ENCODE measurements at places on chromosomes 4 and X. TPM values are rescaled to one million over a fixed set of nuclear protein-coding genes. Genes with fewer than 3 reads are reported as not detected.

- no peaks in the 10 kb centered on the region for H3K4me1 ChIP-seq
- no peaks in the 10 kb centered on the region for H3K27me3 ChIP-seq
- H3K36me3 ChIP-seq, result no peaks in the 10 kb centered on the region
- no peak for DNase-seq
- H3K4me3 ChIP-seq, result no peak overlapping the region
These were observed 75.0 kb downstream of the MAMLD1 start for GRCh38 chrX:150438165-150438564.

- no peaks in the 10 kb centered on the region for H3K36me3 ChIP-seq
- DNase-seq, result no peak
- no peak overlapping the region for H3K27ac ChIP-seq
- no peaks in the 10 kb centered on the region for H3K27me3 ChIP-seq
- no peak overlapping the region for H3K4me3 ChIP-seq
These were observed 520.7 kb upstream of the PABPC4L start for GRCh38 chr4:134722306-134722705.

DNA sequence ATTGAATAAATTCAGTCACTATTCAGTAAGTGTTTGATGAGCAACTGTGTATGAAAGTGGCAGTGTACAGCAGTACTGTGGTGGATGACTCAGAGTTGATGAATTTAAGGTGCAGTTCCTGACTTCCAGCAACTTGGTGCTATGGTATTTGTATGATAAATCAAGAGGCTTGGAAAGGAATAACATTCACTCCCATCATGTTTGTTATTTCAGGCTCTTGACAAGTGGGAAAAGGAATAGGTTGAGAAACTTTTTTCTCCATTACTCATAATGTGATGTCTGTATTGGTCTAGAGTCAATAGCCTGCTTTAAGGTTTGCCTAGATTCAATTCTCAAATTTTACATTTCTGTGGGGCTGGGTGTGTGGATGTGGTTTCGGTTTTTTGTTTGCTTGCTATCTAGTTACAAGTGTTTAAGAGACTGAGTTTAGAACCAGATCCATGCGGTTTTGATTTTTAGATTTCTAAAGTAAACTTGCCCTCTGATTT is 35.1 kb upstream of the CYP2U1 start:
- DNase-seq, result no peak
- no peaks in the 10 kb centered on the region for H3K4me1 ChIP-seq

DNA sequence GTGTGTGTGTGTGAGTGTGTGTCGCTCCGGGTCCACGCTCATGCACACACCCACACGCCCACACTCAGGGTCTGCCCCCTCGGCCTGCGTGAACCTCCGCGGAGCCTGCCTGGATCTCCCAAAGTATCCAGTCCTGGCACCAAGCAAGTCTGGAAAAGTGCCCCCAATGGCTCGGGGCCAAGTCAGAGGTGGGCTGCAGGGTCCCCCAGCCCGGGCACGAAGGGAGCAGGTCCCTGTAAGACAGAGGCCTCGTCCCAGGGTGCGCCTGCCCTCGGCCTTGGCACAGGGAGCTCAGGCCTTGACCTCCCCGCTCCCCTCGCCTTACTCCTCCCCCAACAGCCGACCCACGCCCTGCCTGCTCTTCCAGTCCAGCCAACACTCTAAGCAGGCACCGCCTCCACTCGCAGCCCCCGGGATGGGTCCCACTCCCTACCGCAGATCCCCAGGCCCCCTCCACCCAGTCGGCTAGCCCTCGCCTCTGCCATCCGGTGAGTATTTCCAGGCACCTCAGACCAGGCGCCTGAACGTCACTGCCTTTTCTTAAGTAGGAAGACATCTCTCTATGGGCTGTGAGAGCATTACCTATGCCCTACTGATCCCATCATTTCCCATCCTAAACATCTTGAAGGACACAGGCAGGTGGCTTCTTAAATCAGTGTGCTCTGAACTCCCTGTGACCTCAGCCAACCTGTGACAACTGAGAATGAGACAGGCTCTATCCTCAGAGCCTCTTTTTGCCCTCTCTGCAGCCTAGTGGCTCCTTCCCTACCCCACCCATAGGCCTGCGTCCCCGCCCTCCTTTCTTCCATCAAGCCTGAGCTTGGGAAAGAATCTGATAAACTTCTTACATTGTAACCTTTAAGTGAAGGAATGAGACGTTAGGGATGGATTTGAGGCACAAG is 704 bp downstream of the FAM114A1 start:
- no peaks in the 10 kb centered on the region for H3K27me3 ChIP-seq
- H3K27ac ChIP-seq, result peak overlapping the region; percentile 85
- peak overlapping the region; percentile 61 for H3K4me3 ChIP-seq
- H3K36me3 ChIP-seq, result no peaks in the 10 kb centered on the region
- H3K4me1 ChIP-seq, result peaks cover 37% of the 10 kb centered on the region

- no peaks in the 10 kb centered on the region for H3K27me3 ChIP-seq
- no peaks in the 10 kb centered on the region for H3K4me1 ChIP-seq
- no peak overlapping the region for H3K4me3 ChIP-seq
- no peak for DNase-seq
These were observed 5.6 kb upstream of the THOC2 start for GRCh38 chrX:123738378-123738940.

- H3K27me3 ChIP-seq, result no peaks in the 10 kb centered on the region
- H3K4me1 ChIP-seq, result no peaks in the 10 kb centered on the region
- no peak for DNase-seq
- no peaks in the 10 kb centered on the region for H3K36me3 ChIP-seq
- no peak overlapping the region for H3K27ac ChIP-seq
- no peak overlapping the region for H3K4me3 ChIP-seq
These were observed 62.3 kb downstream of the GPC3 start for GRCh38 chrX:133923113-133923512.

- no peaks in the 10 kb centered on the region for H3K27me3 ChIP-seq
- H3K36me3 ChIP-seq, result no peaks in the 10 kb centered on the region
- H3K4me3 ChIP-seq, result no peak overlapping the region
These were observed 645.0 kb upstream of the ATOH1 start for GRCh38 chr4:93183576-93183975.

The TMPRSS11B gene
- total RNA-seq, result not detected

DNA sequence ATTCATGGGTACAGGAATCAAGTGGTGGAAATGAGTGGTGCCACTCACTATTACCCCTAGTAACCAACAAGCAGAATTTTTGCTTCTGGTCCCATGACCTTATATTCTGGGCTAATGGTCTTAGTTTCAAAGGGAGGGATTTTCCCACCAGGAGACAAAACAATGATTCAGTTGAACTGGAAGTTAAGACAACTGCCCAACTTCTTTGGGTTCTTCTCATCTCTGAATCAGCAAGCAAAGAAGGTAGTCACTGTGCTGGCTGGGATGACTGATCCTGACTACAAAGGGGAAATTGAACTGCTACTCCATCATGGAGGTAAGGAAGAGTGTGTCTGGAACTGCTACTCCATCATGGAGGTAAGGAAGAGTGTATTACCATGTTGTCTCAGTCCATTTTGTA is 87.2 kb downstream of the IL13RA2 start:
- DNase-seq, result no peak
- no peaks in the 10 kb centered on the region for H3K4me1 ChIP-seq
- no peak overlapping the region for H3K27ac ChIP-seq
- no peaks in the 10 kb centered on the region for H3K27me3 ChIP-seq
- no peaks in the 10 kb centered on the region for H3K36me3 ChIP-seq

GRCh38 chr4:155009288-155009687 is 199.1 kb upstream of the NPY2R start:
- no peaks in the 10 kb centered on the region for H3K4me1 ChIP-seq
- no peaks in the 10 kb centered on the region for H3K27me3 ChIP-seq
- no peaks in the 10 kb centered on the region for H3K36me3 ChIP-seq
- H3K27ac ChIP-seq, result no peak overlapping the region
- no peak for DNase-seq
- no peak overlapping the region for H3K4me3 ChIP-seq

- no peaks in the 10 kb centered on the region for H3K27me3 ChIP-seq
- H3K4me1 ChIP-seq, result no peaks in the 10 kb centered on the region
- no peak overlapping the region for H3K27ac ChIP-seq
- H3K36me3 ChIP-seq, result no peaks in the 10 kb centered on the region
- H3K4me3 ChIP-seq, result no peak overlapping the region
These were observed 250.6 kb upstream of the NDST3 start for GRCh38 chr4:117783716-117784115.

GRCh38 chr4:10457255-10457801 is at the start of gene ZNF518B:
TSS of gene ZNF518B (minus strand) at chr4:10457426. CDS start at chr4:10446328, 11,098 bp downstream.
- peaks cover 4% of the 10 kb centered on the region for H3K4me1 ChIP-seq
- peaks cover 15% of the 10 kb centered on the region for H3K27me3 ChIP-seq
- DNase-seq, result peak; percentile 95
- no peaks in the 10 kb centered on the region for H3K36me3 ChIP-seq
- peak within 1 kb of the TSS; percentile 53 for H3K27ac ChIP-seq
- peak within 1 kb of the TSS; percentile 56 for H3K4me3 ChIP-seq

The LAMTOR3 gene
- total RNA-seq, result 41.1 TPM

DNA sequence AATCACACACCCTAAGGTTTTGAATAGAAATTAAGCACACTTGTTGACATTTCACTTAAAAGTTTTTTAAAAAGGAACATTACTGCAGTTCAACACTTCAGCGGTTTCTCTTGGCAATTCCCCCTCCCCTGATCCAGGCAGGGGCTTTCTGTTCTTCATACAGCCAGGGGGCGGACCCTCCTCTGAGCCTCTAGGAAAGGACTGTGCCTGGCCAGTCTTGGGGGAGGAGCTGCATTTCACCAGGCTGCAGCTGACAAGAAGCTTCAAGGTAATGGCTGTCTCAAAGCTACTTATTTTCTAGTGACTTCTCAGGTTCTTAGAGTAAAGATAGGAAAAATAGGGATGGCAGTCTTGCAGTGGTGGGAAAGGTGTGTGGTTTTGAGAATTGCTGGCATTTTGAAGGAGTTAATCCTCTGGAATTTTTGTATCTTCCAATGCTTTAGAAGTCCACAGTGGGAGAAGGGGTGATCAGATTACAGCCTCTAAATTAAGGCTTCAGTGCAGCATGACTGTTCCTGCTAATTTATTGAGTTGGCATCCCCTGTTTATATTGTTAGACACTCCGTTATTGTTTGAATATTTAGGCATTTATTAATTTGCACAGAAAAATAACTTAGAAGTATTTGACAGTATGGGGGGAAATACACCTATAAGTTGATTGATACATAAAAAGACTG is 33.5 kb downstream of the PWWP3B start:
- no peaks in the 10 kb centered on the region for H3K4me1 ChIP-seq
- no peaks in the 10 kb centered on the region for H3K36me3 ChIP-seq
- H3K27ac ChIP-seq, result no peak overlapping the region
- H3K4me3 ChIP-seq, result no peak overlapping the region

DNA sequence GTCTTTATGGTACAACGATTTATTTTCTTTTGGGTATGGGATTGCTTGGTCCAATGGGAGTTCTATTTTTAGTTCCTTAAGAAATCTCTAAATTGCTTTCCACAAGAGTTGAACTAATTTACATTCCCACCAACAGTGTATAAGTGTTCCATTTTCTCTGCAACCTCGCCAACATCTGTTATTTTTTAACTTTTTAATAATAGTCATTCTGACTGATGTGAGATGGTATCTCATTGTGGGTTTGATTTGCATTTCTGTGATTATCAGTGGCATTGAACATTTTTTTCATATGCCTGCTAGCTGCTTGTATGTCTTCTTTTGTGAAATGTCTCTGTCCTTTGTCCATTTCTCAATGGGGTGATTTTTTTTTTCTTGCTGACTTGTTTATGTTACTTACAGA is 42.8 kb downstream of the UCHL1 start:
- no peaks in the 10 kb centered on the region for H3K36me3 ChIP-seq
- H3K4me3 ChIP-seq, result no peak overlapping the region
- DNase-seq, result no peak
- H3K4me1 ChIP-seq, result no peaks in the 10 kb centered on the region
- H3K27ac ChIP-seq, result no peak overlapping the region
- H3K27me3 ChIP-seq, result no peaks in the 10 kb centered on the region

The SCD5 gene
- 7.2 TPM for total RNA-seq

- H3K4me3 ChIP-seq, result no peak overlapping the region
- H3K36me3 ChIP-seq, result no peaks in the 10 kb centered on the region
- no peak overlapping the region for H3K27ac ChIP-seq
These were observed 213.5 kb upstream of the CLNK start for GRCh38 chr4:10898072-10898471.

DNA sequence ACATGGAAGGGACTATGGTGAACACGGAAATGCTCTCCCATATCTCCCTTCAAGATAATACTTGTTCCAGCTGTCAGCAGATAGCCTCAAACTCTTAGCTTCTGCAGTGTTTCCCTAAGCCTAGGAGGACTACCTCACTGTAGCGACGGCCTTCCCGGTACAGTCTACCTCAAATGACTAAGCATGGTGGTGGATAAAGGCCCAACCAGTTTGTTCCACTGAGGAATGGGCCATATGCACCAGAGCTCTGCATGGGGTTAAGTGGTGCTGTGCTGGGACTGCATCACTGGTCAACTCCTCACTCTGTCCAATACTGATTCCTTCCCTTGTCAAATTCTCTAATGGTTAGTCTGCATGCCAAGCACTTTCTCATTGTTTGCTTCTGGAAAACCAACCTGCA is 119.6 kb upstream of the GNPDA2 start:
- no peaks in the 10 kb centered on the region for H3K36me3 ChIP-seq
- DNase-seq, result no peak
- H3K27ac ChIP-seq, result no peak overlapping the region
- no peaks in the 10 kb centered on the region for H3K27me3 ChIP-seq
- no peaks in the 10 kb centered on the region for H3K4me1 ChIP-seq

The IL15 gene
- 18.3 TPM for total RNA-seq

The UGT2B15 gene
- 0.46 TPM for total RNA-seq

GRCh38 chr4:96630839-96631238 is 790.9 kb downstream of the PDHA2 start:
- H3K4me3 ChIP-seq, result no peak overlapping the region
- no peaks in the 10 kb centered on the region for H3K27me3 ChIP-seq
- no peaks in the 10 kb centered on the region for H3K36me3 ChIP-seq
- no peak overlapping the region for H3K27ac ChIP-seq
- no peak for DNase-seq

GRCh38 chrX:131977619-131978018 is 45.5 kb upstream of the STK26 start:
- no peaks in the 10 kb centered on the region for H3K27me3 ChIP-seq
- no peak overlapping the region for H3K27ac ChIP-seq
- no peak overlapping the region for H3K4me3 ChIP-seq
- H3K36me3 ChIP-seq, result no peaks in the 10 kb centered on the region

- H3K36me3 ChIP-seq, result no peaks in the 10 kb centered on the region
- H3K4me3 ChIP-seq, result no peak overlapping the region
- DNase-seq, result no peak
- peak overlapping the region; percentile 39 for H3K27ac ChIP-seq
These were observed 124.7 kb upstream of the CPEB2 start for GRCh38 chr4:14877246-14878225.

GRCh38 chr4:109332926-109333464 is 30.5 kb upstream of the COL25A1 start:
- no peak overlapping the region for H3K4me3 ChIP-seq
- H3K4me1 ChIP-seq, result no peaks in the 10 kb centered on the region
- H3K27me3 ChIP-seq, result no peaks in the 10 kb centered on the region
- H3K27ac ChIP-seq, result no peak overlapping the region
- no peak for DNase-seq
- no peaks in the 10 kb centered on the region for H3K36me3 ChIP-seq

The DTHD1 gene
- total RNA-seq, result 8.7 TPM

Data from spleen (tissue), 13 donors.